COLO829 (cell line): ENCODE measurements at places on chromosomes 6 and 20.
A peak's percentile ranks its signal among the peaks of the same experiment; 100 is the strongest.

DNA sequence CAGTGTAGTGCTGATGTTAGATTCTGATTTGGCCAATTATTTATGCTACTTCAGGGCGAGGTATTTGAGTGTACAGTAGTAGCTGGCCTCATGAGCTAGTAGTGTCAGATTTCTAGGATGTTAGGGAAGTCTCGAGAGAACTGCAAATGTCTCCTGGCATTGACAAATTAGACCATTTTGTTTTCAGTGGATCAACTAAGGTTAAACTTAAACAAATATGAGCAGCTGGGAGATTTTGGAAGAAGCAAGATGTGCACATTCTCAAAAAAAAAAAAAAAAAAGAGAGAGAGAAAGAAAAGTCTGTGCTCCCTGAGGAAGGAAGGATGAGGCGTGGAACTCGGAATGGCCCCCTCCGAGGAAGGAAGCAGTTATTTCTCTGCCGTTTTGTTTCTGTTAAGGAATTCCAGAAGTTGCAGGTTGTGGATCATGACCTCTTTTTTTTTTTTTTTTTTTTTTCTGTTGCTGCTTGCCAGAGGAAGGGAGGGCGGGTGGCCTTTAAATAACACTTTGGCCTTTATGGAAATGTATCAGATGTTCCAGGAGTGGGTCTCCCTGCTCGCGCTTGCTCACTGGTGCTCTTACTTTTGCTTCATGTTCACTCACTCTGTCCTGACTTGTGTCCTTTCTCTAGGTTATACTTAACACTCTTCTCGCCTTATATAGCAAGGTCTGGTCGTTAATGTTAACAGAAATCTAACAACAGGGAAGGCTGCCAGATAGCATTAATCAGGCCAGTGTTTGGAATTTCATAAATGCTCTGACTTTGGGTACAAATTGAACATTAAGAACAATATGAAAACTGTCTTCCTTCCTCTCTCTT lies 124.4 kb downstream of the TCP11 start:
- DNase-seq: peak; percentile 76

DNA sequence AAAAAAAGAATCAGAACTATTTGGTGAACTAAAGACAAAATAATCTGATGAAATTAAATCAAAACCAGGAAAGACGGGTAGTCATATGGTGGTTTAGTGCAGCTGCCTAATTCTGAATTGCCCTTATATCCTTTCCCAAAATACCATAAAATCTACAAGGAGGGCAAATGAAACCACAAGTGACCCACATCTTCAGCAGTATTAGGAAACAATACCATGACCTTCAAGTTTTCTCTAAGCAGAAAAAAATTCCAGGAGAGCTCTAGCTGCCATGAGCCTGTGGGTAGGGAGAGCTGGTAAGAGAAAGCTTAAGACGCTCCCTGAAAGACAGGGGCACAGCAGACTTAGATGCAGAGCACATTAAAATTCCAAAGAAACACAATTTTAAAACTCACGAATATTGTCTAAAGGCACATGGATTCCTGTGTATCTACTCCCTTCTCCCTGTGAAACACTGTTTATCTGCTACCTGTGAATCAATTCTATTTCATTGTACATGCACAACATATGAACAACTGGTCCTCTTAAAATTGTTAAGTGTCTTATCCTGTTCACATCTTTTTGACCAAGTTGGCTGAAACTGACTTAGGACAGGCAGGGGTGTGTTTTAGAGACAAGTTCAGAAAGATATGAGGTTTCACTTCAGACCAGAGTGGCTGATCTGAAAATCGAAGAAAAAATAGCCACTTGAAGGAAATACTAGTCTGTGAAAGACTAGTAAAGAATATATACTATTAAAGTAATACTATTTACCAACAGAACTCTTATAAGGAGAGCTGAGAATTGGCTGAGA lies 153.6 kb upstream of the SHLD1 start:
- DNase-seq: no peak

DNA sequence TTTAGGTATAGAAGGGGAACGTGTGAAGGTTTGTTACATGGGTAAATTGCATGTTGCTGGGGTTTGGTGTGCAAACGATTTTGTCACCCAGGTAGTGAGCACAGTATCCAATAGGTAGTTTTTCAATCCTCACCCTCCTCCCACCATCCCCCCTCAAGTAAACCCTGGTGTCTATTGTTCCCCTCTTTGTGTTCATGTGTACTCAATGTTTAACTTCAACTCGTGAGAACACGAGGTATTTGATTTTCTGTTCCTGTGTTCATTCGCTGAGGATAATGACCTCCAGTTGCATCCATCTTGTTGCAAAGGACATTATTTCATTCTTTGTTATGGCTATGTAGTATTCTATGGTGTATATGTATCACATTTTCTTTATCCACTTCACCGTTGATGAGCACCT lies 11.6 kb upstream of the VNN1 start:
- no peak for DNase-seq

DNA sequence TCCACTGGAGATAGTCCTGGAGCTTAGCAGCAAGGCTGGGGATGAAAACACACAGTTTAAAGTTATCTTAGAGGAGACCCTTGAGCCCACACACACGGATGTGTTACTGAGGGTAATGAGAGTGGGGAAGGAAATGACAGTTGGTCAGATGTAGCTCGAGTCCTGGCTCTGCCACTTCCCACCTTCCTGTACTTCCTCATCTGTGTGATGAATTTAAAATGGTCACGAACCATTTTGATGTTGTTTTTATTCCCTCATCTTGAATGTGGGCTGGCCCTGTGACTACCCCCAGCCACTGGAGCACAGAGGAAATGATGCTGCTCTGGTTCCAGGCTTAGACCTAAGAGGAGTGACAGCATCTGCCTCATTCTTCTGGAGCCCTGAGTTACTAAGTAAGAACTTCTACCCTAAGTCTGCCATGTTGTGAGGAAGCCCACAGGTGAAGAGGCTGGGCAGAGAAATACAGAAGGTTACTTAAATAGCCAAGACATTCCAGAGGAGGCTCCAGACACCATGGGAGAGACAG lies 141.2 kb downstream of the NRN1 start:
- DNase-seq: no peak

DNA sequence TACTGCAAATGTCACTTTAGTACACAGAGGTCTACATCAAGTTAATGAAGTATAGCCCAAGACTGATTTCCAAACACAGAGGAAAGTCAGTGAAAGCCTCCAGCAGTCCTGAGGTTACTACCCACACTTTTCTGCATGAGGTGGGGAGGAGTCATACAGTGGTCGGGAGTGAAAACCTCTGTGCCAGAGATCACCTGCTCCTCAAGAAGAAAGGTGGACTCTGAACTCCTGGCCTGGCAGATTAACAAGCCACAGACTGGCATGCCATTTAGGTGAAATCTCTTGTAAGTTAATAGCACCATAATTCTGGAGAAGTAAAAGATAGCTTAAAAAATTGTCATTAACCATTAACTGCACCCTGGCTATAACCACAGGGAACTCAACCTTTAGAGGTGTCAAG lies 125.0 kb upstream of the LAMP5 start:
- no peak for DNase-seq

GRCh38 chr6:158722176-158722729 lies 72.4 kb downstream of the SYTL3 start:
- no peak for DNase-seq

DNA sequence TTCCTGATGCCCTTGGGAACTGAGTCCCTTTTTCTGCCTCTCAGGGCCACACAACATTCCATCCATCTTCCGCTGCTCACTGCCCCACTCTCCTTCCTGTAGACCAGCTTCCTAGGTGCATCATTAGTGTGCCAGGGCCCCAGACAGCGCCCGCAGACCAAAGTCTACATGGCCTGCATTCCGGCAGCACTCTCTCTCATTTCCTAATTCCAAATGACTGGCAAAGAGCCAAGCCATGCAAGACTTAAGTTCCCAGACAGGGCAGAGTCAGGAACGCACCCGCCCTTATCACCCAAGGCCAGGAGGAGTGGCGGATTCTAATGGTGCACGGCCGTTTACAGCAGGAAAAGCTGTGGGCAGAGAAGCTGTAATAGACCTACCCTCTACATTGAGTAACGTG lies 159.8 kb upstream of the ARID1B start:
- DNase-seq: no peak

GRCh38 chr6:79525272-79526100 lies 11.7 kb downstream of the LCA5 start:
- no peak for DNase-seq

GRCh38 chr6:25930532-25931410 lies at the start of gene SLC17A2:
Gene SLC17A2 (minus strand): TSS chr6:25930691. CDS start chr6:25925796, 4,895 bp downstream.
- no peak for DNase-seq

DNA sequence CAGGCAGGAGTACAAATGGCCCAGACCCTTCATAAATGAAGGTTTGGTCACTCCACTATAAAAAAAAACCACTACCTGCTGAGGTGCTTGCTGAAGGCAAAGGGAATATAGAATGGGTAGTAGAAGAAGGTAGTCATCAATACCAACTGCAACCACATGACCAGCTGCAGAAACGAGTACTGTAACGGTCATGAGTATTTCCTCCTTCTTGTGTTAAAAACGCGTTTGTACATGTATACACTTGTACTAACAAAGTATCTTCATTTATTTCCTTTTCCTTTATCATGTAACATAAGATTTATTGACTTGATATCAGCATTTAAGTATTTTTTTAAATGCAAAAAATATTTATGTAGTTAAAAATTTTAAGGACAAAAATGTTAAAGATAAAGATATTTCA lies 238.6 kb downstream of the TFAP2B start:
- DNase-seq: no peak

GRCh38 chr20:50471231-50471630 lies 39.0 kb upstream of the PTPN1 start:
- DNase-seq: no peak

DNA sequence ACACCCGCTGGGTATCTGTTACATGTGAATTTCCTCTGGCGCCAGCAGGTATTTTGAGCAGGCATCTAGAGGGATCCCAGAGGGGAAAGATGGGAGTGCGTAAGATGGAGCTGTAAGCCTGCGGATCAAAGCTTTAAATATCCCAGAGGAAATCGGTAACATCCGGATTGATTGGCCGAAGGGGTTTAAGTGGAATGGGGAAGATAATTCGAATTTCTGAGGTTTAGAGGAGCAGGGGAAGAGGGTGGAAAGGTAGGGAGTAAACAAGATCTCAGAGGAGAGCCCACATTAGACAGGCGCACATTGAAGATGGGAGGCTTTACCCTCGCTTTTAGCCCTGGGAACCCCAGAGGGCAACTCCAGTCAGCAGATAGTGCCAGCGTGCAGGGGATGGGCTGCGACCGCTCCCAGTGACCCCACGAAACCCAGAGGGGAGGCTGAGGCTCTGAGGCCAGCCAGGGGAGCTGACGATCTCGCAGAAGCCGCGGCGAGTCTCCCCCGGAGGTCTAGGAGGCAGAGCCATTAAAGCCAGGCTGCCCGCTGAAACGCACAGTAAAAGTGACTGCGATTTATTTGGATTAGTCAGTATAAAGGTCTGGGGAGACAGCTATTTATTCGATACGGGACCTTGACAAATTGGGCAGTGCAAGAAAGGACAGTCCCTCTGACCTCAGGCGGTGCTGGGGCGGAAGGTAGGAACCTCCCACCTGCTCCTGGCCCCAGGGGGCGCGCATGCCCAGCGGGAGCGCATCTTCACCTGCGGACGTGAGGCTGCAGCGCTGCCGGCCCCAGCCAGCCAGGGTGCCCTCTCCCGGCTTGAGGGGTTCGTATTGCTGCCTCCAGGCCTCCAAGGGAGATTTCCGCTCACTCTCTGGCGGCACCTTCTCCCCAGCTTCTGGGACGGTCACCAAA lies 34.3 kb upstream of the TCF21 start:
- no peak for DNase-seq

DNA sequence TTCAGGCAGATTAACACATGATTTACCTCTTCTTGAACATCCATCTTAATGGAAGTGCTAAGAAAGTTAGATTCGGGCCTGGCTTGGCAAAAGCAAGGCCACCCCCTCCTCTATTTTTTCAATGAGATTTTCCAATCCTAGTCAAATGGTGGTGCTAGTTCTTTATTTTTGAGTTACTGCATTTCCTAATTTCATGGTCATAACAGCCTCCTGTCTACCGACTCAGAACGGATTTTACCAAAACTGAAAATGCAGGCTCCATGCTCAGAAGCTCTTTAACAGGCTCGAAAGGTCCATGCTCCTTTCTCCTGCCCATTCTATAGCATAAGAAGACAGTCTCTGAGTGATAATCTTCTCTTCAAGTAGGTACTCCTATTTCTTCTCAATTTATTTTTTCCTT lies 117.2 kb upstream of the ESR1 start:
- no peak for DNase-seq

- DNase-seq: no peak
Observed at GRCh38 chr6:168147205-168147738, 68.3 kb upstream of the FRMD1 start.

- no peak for DNase-seq
Observed at GRCh38 chr6:25369036-25369432, 89.9 kb downstream of the CARMIL1 start.

- DNase-seq: no peak
Observed at GRCh38 chr20:42756991-42757390, 432.7 kb downstream of the PTPRT start.

DNA sequence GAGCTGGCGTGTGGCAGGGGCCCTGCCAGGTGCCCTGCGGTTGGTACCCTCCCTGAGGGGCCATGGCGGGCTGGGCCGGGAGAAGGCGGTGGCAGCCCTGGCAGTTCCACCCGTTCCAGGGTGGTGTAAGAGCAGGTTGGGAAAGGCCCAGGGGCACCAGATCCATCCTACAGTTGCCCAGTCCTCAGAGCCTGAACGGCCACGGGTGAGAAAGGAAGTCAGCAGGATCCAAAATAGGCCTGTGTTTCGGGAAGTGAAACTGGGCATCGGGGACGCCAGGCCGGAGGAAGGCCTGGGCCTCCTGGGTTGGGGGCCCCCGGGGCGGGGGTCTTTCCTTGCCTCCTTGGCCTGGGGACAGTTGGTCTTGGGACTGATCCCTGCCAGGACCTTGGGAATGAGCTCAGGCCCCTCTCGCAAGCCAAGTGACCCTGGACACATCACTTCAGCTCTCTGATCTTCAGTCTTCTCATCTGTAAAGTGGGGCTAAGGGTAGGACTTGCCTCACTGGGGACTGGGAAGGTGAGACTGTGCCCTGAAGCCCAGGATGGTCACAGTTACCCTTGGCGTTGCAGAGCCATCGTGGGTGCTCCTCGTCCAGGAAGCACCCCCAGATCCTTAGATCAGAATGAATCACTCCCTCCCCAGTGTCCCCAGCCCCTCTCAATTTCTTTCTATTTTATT lies 18.1 kb upstream of the NOL4L start:
- DNase-seq: no peak

DNA sequence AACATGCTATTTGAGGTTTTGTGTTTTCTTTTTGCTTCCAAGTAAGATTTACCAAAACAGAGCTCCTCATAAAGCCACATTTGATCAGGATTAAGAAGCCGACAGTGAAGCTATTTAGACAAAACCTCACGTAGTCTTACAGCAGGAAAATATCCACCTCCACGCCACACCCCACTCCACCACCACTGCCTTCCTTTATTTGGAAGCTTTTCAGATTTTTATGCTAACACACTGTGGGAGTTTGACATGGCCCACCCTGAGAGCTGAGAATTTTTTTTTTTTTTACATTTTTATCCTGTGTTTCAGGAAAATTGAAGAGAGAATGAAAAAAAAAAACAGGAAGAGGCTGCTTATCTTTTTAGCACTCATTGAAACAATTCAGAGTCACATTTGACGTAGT lies 104.8 kb upstream of the MC3R start:
- DNase-seq: no peak

GRCh38 chr20:24684956-24685691 lies 215.7 kb downstream of the SYNDIG1 start:
- DNase-seq: no peak

- DNase-seq: no peak
Observed at GRCh38 chr6:138115201-138115600, 8.0 kb upstream of the PERP start.

- DNase-seq: no peak
Observed at GRCh38 chr6:32353348-32353747, 18.4 kb downstream of the TSBP1 start.
